ENCODE measurements at places on chromosomes 5 and 9.
A peak's percentile ranks its signal among the peaks of the same experiment; 100 is the strongest.

- no peak for DNase-seq
These were observed 32.1 kb upstream of the ZNF354B start for GRCh38 chr5:178827636-178828035.

- DNase-seq: no peak
These were observed 173.4 kb downstream of the ZNF462 start for GRCh38 chr9:107036367-107036766.

GRCh38 chr5:64865662-64866061 is 96.9 kb downstream of the CWC27 start:
- DNase-seq: no peak

DNA sequence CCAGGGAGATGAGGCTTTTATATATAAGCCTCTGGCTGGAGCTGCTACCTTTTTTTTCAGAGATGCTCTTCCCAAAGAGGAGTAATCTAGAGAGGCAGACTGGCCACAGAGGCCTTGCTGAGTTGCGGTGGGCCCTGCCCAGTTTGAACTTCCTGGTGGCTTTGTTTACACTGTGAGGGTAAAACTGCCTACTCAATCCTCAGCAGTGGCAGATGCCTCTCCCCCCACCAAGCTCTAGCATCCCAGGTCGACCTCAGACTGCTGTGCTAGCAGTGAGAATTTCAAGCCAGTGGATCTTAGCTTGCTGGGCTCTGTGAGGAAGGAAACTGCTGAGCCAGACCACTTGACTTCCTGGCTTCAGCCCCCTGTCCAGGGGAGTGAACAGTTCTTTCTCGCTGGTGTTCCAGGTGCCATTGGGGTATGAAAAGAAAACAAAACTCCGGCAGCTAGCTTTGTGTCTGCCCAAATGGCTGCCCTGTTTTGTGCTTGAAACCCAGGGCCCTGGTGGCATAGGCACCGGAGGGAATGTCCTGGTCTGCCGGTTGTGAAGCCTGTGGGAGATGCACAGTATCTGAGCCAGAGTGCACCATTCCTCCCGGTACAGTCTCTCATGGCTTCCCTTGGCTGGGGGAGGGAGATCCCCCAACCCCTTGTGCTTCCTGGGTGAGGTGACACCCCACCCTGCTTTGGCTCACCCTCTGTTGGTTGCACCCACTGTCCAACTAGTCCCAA is 219.5 kb upstream of the IZUMO3 start:
- no peak for DNase-seq

- DNase-seq: no peak
These were observed 153.3 kb downstream of the EFNA5 start for GRCh38 chr5:107517185-107518033.

- DNase-seq: peak; percentile 44
These were observed 8.9 kb downstream of the B4GALT1 start for GRCh38 chr9:33157960-33158842.

DNA sequence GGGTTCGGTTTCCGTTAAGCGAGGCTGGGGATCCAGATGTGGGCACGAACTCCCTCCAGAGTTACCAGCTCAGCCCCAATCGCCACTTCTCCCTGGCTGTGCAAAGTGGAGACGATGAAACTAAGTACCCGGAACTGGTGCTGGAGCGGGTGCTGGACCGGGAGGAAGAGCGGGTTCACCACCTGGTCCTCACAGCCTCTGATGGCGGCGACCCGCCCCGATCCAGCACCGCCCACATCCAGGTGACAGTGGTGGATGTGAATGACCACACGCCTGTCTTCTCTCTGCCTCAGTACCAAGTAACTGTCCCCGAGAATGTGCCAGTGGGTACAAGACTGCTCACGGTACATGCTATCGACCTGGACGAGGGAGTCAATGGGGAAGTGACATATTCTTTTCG is 803 bp downstream of the PCDHGA7 start:
- no peak for DNase-seq

DNA sequence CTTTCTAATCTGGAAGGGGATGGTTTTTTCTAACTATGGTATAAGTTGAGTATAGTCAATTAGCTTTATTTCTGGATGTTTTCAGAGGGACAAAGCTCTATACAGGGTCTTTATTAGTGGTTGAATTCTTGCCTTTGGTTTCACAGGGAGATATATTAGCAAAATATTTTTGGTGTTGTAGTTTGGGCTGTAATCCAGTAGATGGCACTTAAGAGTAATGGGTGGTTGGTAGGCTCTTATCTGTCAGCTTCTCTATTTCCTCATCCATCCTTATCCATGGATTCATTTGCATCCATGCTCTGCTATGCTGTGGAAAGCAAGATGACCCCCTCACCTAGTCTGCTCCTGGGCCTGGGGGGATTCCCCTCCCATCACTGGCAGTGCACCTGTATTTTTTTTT is 363.6 kb upstream of the CYLC2 start:
- no peak for DNase-seq

GRCh38 chr9:97695995-97696802 is 941 bp downstream of the XPA start:
- peak; percentile 25 for DNase-seq

DNA sequence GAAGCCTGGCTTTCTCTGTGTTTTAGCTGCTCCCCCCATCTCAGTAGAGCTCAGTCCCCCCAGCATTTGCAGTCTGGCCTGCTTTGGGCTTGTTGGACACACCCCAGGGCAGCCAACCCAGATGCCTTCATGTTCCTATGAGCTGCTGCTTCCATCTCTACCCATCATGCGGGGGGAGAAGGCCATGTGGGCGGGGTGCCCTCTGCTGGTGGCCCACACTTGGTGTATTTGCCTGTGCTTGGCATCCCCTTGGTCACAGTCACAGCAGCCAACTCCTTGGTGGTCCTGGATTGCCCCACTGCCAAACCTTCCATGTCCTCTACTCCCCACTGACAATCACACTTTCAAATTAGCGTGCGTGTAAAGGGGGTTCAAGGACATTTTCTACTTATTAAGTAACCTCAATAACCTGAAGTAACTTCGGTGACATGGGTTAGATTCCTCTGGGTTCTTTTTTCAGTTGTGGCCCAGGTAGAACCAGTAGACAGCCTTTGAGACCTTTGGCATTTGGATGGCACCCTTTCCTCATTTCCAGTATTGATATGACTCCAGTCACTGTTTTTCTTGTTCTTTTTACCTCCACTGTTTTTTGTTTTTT is 42.8 kb downstream of the SNX30 start:
- no peak for DNase-seq

GRCh38 chr5:178213748-178214151 is 9.4 kb downstream of the HNRNPAB start:
- DNase-seq: no peak

DNA sequence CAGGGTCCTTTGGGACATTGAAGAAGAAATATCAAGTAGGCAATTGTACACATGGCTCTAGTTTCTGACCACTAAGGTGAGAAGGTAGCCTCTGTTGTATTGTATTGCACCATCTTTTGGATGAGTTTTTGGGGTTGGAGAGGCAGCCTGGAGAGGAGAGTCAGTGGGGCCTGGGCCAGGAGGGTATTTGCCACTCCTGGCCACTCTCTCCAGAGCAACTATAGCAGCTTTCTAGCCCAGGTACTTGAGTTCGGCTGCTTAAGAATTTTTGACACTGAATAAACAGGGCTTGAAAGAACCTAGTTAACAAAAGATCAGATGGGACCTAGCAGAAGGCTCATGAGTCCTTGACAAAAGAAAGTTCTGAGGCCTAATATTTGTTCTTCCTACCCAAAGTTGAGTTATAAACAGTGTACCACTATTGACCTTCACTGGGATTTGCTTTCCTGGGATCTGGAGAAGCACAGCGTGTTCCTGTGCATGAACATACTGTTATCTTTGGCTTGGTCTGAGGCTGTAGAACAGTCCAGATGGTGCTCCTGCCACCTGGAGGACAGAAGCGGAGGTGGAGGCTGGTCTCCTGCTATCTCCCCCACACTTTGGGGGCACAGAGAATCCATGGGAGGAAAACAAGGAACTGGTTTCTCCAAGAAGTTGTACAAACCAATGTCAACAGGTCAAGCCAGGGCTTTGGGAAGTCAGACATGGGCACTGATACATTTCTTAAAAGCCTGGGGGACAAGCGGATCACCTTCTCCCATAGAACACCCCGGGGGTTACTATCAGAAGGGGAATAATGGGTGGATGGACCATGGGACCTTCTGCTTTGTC is 110.4 kb upstream of the LIFR start:
- DNase-seq: peak; percentile 20

- DNase-seq: peak; percentile 89
These were observed at the start of gene RXRA for GRCh38 chr9:134325813-134326723. RXRA (plus strand) TSS chr9:134326455; CDS start chr9:134326632, 177 bp downstream.

DNA sequence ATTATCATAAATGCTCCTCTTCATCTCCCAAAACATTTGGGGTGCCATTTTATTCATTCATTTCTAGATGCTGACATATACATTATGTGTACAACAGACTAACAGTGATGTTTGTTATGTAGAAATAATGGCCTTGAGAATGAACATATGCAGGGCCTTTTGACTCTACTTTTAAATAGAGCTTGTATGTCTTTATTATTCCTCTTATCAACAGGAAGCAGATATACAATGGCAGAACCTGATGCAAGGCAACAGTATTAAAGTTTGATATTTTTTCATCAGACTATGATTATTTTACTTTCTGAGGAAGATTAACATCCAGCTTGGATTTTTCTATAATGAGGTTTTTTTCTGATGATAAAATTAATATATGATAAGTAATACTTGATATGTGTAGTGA is 44.1 kb downstream of the SNX18 start:
- DNase-seq: no peak

- no peak for DNase-seq
These were observed 41.9 kb downstream of the ST8SIA4 start for GRCh38 chr5:100861148-100861547.

Measured in umbilical cord (tissue), 2 donors.